ENCODE measurements at places on chromosomes 11 and 22.

- DNase-seq = no peak
Observed at GRCh38 chr11:44165432-44165831, 70.0 kb downstream of the EXT2 start.

DNA sequence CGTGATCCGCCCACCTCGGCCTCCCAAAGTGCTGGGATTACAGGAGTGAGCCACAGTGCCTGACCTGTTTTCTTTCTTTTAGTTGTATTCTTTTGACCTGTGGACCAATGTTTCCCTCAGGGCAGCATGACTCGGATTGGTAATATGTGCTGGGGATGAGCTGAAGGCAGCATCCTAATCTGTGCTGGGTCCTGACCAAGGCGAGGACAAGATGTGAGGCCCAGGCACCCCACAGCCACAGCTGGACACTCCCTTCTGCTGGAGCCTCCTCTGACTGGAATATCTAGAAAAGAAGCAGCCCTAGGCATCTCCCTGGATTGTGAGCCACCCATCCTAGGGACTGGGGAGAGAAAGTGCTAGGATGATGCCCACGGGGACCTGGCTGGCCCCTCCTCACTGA is 105.4 kb downstream of the PDE2A start:
- DNase-seq = no peak

GRCh38 chr11:40732132-40732531 is 727.3 kb downstream of the LRRC4C start:
- no peak for DNase-seq

- DNase-seq = no peak
Observed at GRCh38 chr11:79155237-79155636, 285.6 kb downstream of the TENM4 start.

GRCh38 chr11:20056950-20057943 is 103.0 kb downstream of the DBX1 start:
- no peak for DNase-seq

DNA sequence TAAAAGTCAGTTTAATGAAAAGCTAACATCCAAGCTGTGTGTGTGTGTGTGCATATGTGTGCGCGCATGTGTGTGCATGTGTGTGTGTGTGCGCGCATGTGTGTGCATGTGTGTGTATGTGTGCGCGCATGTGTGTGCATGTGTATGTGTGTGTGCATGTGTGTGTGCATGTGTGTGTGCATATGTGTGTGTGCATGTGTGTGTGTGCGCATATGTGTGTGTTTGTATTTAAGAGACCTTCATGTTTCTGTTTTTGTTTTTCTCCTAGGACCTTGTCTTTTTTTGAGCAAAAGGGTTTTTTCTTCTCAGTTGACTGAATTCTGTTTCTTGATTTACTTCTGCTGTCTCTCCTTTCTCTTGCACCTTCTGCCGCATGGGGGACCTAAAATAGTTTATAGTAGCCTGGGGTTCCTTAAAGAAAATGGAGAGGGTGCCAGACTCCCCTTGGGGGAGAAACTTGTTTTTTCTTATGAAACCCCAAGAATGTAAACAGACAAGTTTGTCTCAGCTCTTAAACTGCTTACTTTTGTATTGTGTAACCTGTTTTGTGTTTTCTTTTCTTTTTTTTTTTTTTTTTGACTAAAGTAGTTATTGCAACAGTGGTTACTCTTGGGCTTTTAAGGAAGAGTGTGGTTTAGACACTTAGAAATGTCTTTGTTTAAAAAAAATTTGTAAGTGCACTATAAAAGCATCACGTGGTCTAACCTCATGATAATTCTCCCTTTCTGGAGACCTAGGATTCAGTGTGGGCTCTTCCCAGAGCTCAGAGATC is 53.0 kb downstream of the OSBPL5 start:
- no peak for DNase-seq

GRCh38 chr11:130629039-130629438 is 180.6 kb downstream of the ADAMTS15 start:
- DNase-seq = no peak

DNA sequence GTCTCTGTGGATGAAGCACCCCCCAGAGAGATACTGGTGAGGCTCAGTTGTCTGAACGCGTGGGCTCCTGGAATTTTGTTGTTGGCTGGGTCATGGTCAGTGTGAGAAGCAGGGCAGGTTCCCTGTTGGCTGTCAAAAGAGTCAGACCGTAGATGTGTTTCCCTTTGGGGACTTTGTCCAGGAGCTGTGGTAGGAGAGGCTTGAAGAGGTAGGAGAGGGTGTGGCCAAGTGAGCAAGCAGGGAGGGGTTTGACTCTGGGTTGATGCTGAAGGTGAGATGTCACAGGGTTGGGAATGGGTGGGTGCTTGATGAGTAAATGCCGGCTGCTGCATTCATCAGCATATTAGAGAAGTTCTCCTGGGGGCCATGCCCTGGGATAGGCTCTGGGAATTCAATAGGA is 803.2 kb downstream of the TBC1D22A start:
- DNase-seq = no peak

DNA sequence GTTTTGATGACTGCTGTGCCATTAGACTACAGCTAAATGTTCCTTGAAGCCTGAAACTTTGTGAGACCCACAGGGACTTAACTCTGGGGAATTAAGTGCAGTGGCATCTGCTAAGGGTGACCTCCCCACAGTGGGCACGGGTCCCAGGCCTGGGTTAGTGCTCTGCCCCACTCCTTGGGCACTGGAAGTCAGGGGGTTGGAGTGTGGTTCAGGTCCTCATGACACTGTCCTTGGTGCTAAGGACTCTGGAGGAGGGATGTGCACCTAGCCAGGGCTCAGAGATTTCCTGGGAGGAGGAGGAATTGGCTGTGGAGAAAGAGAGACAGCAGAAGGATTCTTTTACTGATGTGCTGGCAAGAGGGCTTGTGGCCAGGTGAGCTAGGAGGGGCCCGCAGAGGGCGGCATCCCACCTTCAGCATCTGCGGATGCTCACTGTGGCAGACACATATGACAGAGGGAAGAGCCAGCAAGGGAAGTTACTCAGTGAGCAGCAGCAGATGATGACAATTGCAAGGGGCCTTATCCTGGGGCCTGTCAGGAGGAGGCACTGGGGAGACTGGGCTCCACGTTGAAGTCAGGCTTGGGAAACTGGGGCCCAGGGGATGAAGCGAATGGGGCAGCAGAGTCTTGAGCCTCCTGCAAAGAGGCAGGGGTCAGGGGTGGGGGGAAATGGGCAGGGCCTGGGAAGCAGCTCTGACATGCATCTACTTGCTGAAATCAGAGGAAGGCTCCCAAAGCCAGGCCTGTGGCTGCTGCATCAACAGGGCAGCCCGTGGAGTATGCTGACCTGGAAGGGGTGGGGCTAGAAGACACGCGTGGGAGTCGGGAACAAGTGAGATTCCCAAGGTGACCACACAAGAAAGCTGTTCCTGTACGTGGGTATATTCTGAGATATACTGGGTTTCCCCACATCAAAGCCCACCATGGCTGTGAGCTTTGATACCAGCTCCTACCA is 144.0 kb downstream of the MPPED1 start:
- DNase-seq = no peak

- DNase-seq = no peak
Observed at GRCh38 chr11:12770966-12771597, 96.9 kb downstream of the TEAD1 start.

DNA sequence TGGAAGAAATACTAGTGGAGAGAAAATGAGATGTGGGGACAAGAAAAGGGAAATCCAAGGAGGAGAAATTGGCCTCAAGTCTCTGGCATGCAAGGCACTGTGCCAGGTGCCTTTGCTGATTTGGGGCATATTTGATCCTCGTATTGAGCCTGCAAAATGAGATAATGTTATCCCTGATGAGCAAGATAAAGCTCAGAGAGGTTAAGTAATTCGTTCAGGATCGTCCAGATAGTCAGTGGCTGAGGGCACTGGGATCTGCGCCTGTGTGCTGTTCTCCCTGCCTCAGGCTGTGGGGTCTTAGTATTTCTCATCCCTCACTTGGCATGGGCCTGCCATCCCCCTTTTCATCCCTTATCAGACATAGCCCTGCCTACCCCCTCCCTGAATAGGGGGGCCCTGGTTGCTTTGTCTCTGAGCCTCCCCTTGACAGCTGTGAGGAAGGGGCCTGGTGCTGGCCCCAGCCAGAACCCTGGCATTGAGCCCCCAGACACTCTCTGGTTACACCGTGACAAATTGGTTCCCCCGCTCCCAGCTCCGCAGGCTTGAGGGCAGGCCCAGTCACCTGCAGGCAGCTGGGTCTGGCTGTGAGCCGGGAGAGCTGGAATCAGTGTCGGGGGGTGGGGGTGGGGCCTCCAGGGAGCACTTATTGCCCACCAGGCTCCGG is 85.7 kb downstream of the NECTIN1 start:
- DNase-seq = no peak

- no peak for DNase-seq
Observed at GRCh38 chr22:46967445-46968358, 205.3 kb downstream of the TBC1D22A start.

- DNase-seq = no peak
Observed at GRCh38 chr11:96122601-96123074, 198.7 kb upstream of the MTMR2 start.

DNA sequence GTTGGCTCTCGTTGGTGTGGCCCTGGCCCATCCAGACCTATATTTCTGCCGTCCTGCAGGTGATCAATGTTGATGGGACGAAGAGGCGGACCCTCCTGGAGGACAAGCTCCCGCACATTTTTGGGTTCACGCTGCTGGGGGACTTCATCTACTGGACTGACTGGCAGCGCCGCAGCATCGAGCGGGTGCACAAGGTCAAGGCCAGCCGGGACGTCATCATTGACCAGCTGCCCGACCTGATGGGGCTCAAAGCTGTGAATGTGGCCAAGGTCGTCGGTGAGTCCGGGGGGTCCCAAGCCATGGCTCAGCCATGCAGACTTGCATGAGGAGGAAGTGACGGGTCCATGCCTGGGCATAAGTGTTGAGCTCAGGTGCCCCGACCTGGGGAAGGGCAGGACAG is 57.1 kb upstream of the PPP6R3 start:
- DNase-seq = no peak

DNA sequence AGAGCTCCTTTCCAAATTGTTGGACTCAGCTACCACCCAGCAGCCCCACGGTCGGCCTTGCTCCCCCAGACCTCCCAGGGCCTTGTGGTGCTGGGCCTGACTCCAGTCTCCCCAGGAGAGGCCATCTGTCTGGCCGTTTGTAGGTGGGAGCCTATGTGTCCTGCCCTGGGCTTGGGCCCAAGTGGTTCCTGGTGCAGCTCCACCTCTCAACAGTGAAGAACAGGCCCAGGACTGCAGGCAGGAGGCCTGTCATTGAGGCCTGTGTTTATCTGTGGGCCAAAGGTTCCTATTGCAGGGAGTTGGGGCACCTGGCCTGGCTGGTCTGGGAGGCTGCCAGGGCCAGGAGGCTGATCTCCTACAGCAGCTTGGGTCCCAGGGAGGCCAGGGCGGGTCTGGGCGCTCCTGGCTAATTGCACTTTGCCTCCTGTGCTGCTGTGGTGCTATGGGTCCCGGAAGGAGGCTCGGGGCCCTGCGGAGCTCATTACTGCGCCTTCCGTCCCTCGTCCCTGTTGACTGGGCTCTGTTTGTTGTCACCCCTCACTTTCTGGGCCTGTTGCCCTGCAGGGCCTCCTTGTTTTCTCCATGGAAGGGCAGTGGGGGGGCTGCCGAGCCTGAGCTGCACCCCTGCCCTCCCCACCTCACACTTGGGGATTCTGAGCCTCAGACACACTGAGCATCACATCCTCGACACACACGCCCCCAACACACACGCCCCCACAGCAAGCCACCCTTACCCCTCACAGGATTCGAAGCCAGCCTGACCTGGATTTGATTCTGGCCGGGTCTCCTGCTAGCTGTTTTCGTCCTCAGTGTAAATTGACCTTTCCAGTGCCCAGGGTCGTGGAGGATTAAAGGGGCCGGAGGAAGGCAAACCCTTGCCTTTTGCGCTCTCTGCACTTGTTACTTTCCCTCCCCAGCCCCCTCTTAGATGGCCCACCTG is 6.8 kb upstream of the OMP start:
- no peak for DNase-seq

DNA sequence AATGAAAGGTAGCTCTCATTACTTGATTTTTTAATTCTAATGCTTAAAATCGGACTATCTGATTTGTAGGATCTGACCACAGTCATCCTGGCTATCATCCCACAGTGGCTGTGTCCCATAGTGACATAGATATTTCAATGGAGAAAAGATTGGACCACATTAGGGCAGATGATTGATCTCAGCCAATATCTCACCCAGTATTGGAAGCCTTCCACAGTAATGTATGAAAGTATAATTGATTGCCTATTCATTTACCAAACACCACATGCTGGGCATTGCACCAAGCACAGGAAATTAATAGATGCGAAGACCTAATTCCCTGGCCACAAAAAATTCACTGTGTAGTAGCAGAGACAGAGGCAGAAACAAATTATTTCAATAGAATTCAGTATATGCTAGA is 37.6 kb downstream of the FZD4 start:
- no peak for DNase-seq

DNA sequence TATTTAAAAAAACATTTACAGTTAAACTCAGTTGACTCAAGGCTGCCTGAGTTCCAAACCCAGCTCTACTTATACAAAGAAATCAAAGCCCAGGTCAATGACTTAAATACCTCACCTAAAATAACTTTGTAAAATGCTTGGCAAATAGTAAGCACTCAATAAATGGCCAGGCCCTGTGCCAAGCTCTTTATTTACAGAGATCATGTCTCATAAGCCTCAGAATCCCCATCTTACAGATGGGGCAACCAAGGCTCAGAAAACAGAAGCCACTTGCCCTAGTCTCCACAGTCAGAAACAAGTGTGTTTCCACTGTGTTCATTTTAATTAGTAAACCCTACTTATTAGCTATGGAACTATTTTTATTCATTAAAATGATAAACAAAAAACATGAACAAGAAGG is 30.5 kb upstream of the TTC28 start:
- no peak for DNase-seq

DNA sequence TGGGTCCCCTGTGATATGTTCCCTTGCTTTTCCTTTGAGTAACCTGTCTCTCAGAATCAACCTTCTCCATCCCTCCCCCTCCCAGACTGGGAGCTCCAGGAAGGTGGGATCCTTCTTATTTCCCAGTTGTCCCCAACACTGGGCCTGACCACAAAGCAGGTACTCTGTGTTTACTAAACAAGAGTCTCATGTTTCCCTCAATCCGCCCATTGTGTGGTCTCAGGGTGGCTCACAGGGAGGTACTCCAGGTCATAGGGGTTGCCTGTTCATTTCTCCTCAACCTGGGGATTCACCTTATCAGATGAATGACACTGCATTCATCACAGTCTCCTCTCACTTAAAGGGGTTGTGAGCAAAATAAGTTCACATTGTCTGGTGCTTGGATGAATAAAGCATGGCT is 26.4 kb upstream of the NAV2 start:
- no peak for DNase-seq

DNA sequence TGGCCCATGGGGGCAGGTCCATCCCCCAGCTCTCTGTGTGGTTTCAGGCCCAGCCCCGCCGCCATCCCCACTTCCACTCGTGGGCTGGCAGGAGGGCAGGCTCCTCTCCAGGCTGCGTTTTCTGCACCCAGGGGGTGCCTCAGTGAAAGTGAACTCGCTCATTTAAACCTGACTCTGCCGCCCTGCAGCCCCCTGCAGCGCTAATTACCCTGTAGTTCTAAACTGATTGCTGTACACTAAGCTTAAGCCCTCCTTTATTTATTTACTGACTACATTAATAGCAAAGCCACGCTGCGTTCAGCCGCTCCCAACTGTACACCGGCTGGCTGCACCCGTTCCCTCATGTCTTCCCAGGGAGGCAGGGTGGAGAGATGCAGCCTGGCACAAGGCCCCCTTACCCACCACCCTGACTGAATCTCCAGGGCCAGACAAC is 36.6 kb upstream of the NNMT start:
- no peak for DNase-seq

GRCh38 chr22:22687638-22688500 is 43.5 kb downstream of the GGTLC2 start:
- no peak for DNase-seq

- no peak for DNase-seq
Observed at GRCh38 chr11:85590848-85591483, 36.2 kb downstream of the DLG2 start.

- DNase-seq = no peak
Observed at GRCh38 chr11:103656382-103656781, 380.1 kb upstream of the DDI1 start.
